ENCODE measurements at places on chromosomes 6 and 20.

DNA sequence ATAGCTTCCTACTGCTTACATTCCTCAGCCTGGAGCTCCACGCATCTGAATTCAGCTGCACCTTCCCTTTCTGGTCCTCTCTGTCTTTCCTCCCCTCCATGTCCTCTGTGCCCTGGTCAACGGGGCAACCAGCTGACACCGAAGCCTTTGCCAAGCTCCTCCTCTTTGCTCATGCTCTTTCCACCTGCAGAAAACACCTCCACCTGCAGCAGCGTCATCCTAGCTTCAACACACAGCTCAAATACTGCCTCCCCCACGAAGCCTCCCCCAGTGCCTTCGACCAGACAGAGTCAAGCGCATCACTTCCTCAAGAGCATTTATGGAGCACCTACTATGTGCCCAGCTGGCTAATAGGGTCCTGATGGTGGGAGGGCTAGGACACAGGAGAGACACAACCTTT is 9.2 kb downstream of the CDH22 start:
- no peak for DNase-seq

DNA sequence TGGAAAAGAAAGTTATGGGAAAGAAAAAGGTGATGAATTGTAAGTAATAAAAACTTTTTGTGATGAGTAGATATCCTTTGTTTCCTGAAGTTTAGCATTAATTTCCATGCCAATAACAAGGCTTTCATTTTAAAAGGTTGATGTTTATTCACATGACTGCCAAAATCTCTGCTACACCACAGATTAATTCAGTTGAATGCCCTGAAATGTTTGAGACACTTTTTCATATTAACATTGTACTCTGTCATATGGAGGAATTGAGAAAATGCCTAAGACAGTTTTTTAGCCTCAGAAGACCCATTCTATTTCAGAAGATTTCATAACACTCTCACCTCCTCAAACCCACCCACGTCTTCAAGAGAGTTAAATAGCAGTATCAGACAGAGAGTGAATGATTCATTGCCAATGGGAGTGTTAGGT is 115.5 kb downstream of the ADGRG6 start:
- DNase-seq: no peak

GRCh38 chr6:52590152-52590891 is 13.5 kb upstream of the TRAM2 start:
- DNase-seq: peak; percentile 52

- no peak for DNase-seq
Observed at GRCh38 chr6:29502597-29502996, 14.8 kb upstream of the MAS1L start.

GRCh38 chr6:26404546-26404945 is 2.5 kb downstream of the BTN3A1 start:
- DNase-seq: no peak

DNA sequence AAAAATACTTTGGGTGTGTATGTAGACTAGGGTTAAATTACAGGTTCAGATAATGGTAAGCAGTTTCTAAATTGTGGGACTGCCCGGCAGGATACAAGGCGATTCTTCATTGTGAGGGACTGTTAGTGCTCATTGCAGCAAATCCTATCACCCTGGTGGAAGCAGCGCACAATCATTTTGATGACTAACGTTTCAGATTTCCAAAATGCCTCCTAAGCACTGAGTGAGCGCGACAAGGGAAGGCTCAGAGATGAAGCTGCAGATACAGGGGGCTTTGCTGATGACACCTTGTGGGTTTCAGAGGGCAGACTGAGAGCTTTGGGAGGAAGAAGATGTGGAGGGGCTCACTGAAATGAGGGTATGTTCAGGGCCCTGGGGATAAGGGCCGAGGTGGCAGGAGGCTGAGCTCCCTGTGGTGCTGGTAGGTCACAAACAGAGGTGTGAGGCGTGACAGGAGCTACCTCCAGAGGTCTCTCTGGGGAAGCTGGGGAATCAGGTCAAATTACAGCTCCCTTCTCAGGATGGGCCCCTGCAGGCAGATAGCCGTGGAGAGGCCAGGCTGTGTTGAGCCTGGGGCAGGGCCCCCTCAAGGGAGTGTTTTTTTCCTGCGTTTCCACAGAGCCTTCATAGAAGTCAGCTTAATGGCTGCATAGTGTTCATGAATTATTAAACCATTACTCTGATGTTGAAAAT is 84.5 kb upstream of the FYN start:
- no peak for DNase-seq

DNA sequence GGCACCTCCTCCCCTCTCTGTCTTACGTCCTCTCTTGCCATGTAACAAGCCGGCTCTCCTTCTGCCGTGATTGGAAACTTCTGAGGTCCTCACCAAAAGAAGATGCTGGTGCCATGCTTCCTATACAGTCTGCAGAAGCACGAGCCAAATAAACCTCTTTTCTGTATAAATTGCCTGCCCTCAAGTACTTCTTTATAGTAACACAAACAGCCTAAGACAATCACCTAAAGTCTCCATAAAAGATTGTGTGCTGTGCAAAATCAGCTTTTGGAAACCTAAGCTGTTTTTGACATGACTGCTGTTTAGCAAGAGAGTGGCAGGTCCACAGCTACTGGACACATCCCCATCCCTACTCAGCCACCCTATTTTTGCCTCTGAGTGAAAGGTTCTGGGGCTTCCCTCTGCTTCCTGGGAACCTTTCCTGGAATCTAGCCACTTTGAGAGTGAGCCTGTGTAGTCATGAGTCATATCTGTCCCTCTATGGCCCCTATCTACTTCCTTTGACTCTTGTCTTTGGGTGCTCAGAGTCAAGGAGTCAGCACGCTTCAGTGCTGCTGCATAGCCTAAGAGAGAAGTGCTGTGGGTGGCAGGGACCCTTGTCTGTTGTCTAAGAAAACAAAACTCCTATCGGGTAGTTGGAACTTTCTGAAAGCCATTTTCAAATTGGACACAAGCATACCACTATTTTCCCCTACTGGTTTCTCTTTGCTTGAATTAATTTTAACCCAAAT is 110.0 kb downstream of the PPP1R14C start:
- DNase-seq: no peak

- no peak for DNase-seq
Observed at GRCh38 chr20:30485331-30486102, 771.9 kb upstream of the DEFB115 start.
